ENCODE measurements at places on chromosomes 7 and 10.

DNA sequence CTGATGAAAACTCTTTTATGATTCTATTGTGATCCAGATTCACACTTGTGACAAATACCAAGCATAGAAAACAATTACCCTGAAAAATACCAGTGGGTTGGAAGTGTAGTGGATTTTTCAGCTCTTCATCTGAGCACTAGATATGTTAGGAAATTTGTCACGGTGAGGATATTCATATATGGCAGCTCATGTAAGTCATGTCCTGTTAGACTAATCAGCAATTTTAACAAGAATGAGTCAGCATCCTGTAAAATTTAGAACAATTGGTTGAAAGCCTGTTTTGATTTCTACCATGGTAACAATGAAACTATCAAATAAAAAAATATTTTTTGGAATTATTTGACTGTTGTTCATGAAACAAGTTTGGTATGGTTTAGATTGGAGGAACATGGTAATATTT, 334.3 kb downstream of the CACNA2D1 start:
- DNase-seq, result no peak

DNA sequence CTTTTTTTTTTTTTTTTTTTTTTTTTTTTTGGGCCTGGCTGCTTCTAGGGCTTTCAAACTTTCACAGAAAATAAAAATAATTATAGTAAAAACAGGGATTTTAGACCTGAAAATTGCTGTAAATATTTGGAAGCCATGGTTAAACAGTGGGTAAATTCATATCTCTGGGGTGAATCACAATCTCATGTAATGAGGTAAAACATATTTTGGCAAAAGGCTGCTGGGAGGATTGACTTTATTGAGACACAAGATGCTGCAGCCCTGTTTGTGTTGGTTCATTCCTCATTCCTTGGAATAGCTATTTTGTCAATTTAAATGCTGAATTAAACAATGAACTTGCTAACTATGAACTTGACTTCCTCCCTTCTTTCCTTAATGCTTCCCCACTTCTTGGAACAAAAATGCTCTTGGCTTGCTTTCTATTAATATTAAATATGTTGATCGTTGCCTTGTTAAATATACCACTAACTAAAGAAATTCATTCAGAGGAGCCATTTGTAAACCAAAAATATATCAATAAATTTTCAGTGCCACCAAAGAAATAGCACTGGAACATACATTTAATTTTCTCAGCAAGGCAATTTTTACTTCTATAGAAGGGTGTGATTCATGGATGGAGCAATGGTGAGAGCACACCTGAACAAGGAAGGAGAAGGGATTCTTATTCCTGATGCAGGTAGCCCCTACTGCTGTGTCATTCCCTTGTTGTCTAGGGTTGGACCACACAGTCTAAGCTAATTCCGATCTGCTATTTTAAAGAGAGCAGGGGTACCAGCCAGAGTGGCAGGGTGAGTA, 24.6 kb downstream of the AGK start:
- DNase-seq, result no peak

DNA sequence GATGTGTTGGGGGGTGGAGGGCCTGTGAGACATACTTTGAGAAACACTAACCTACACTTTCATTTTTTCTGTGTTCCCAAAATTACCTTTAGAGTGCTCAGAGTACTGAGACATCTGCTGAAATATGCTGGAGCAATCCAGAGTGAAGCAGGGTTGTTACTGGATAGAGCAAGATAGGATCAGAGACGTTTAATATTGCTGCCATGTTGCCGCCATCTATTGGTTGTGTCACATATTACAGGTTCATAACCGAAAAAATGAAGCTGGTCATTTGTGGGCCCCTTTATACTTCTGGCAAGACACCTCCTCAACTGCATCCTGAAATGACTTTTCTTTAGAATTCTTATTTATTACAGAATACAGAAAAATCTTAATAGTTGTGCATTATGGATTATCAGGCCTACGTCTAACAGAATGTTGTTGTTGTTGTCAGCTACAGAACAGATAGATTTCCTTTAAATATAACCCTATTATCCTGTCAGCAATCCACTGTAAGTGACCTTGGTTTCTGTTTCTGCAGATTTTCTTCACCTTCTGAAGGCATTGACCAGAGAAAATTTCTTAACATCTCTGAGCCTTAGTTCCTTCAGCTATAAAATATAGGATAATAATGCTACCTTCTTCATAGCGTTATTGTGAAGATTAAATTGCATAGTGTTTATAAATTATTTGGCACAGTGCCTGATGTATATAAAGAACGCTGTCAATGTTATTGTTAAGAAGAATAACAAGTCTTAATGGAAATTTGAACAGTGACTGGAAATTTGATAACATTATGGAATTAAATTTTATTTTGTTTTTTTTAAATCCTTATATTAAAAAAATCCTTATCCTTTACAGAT, 16.2 kb upstream of the DLD start:
- DNase-seq, result peak; percentile 65

DNA sequence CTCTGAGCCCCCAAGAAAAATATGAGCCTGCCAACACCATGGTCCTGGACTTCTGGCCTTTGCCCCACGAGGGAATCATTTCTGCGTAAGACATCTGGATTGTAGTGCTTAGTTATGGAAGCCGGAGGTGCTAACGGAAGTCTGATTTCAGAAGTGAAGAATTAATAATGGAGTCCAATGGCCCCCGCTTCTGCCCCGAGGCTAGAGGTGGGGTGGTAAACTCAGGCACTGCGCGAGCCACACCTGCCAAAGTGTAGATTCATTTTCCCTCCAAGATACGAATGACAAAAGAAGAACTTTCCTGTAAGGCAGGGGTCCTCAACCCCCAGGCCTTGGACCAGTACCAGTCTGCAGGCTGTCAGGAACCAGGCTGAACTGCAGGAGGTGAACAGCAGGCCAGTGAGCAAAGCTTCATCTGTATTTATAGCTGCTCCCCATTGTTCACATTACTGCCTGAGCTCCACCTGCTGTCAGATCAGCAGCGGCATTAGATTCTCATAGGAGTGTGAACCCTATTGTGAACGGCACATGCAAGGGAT, 22.3 kb downstream of the CNPY1 start:
- DNase-seq, result no peak

GRCh38 chr7:6478186-6478585, 30.4 kb upstream of the DAGLB start:
- DNase-seq, result no peak
